HCT116 (cell line): ENCODE measurements at places on chromosomes 7 and 10. TPM values are rescaled to one million over a fixed set of nuclear protein-coding genes. Genes with fewer than 3 reads are reported as not detected.
A peak's percentile ranks its signal among the peaks of the same experiment; 100 is the strongest.

The ETV1 gene
- total RNA-seq, result 23.3 TPM

The CEP55 gene
- total RNA-seq, result 63.7 TPM

DNA sequence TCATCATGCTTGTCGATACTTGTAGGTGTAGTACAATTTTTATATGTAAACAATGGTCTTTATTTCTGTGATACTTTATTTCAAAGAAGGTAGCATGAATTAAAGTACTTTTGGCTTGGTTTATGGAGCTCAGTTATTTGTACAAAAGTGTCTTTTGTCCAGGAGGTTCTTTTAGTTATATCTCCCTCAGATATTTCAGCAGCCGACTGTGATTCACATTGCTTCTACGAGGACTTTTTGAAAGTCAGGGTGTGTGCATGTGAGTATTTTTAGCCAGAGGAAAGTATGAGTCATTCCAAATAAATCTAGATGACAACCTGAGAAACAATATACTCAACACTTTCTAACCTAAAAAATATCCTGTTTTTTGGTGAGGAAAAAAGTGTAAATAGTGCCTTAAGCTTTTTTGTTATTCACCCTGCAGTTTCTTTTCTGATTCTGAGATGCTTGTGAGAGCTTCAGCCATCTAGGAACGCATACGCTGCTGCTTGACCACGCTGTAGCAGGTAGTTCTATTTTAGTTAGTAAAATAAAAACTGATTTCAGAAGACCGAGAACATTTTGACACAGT is 595 bp upstream of the SUN1 start:
- no peaks in the 10 kb centered on the region for H3K36me3 ChIP-seq
- DNase-seq, result peak; percentile 83
- H3K27me3 ChIP-seq, result no peaks in the 10 kb centered on the region
- peak overlapping the region; percentile 31 for H3K4me3 ChIP-seq

The GRM3 gene
- total RNA-seq, result not detected

DNA sequence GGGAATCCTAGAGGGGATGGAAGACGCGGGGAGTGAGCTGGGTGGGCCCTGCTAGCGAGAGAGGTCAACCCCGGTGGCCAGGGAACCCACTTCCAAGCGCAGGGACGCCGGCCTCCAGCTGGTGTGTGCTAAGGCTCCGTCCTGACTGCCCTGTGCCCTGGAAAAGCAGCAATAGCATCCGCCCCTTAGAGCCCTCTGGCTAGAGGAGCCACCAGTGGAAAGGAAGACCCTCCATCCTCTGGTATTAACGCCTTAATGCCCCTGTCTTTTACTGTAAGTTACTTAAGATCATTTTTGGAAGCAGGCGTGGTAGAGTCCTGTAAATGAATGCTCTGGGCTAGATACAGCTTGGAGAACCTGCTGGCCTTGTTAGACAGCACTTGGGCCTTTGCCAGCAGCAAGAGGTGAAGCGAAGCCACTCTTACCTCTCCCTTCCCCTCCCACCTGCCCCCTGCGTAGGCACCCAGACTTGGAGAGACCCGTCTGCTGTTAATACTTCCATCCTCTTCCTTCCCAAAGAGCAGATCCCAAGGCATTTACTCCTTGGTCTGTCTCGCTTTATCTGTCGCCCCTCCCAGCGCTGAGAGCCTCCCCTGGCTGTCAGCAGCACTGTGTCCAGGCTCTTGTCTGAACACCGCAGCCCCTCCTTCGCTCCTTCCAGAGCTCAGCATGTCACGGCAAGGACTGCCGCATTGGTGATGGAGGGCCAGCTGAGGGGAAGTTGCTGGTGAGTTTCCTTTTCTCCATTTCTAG is 4.6 kb downstream of the REPIN1 start:
- DNase-seq, result no peak
- peaks cover 11% of the 10 kb centered on the region for H3K36me3 ChIP-seq
- H3K27me3 ChIP-seq, result no peaks in the 10 kb centered on the region
- no peak overlapping the region for H3K27ac ChIP-seq
- H3K4me3 ChIP-seq, result no peak overlapping the region

The ACSM6 gene
- total RNA-seq, result not detected

- H3K27ac ChIP-seq, result no peak overlapping the region
- H3K4me3 ChIP-seq, result no peak overlapping the region
- no peaks in the 10 kb centered on the region for H3K36me3 ChIP-seq
- peaks cover 12% of the 10 kb centered on the region for H3K4me1 ChIP-seq
Measured at GRCh38 chr7:106045586-106045985, 66.5 kb downstream of the SYPL1 start.

DNA sequence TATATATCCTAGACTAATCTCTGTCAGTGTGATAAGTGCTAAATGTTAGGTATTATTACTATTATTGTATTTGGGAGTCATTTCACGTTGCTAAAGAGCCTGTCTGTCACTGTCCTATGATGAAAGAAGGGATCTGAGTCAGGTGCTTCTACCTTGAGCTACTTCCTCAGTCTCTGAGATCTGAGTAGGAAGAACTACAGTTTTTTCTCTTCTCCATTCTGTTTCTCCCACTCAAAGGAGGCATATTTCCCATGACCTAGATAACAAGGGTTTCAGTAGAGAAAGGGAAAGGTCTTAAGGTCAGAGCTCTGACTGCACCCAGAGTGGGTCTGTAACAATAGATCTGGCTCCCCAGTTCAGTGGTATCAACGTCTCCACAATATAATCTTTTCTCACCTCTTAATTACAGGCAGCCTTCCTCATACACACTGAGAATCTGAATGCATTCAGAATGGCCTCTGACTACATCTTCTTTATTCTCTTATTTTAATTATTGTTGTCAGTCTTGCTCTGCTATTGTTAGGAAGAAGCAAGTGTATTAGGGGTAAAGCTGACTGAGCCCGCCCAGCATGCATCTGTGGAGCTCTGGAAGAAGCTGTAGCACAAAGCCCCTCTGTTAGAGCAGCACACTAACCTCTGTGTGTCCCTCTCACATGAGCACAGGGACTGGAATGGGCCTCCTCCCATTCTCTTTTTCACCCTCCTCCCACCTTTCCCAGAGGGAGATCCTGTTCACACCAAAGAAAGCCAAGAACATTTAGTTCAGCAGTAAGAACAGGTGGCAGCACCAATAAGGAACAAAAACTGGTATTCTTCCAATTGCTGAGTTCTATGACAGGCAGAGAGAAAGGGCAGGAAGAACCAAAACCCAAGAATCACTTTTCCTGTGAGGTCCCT is 38.1 kb downstream of the USP54 start:
- no peaks in the 10 kb centered on the region for H3K36me3 ChIP-seq
- no peaks in the 10 kb centered on the region for H3K4me1 ChIP-seq
- H3K27ac ChIP-seq, result no peak overlapping the region
- H3K4me3 ChIP-seq, result no peak overlapping the region
- DNase-seq, result no peak

DNA sequence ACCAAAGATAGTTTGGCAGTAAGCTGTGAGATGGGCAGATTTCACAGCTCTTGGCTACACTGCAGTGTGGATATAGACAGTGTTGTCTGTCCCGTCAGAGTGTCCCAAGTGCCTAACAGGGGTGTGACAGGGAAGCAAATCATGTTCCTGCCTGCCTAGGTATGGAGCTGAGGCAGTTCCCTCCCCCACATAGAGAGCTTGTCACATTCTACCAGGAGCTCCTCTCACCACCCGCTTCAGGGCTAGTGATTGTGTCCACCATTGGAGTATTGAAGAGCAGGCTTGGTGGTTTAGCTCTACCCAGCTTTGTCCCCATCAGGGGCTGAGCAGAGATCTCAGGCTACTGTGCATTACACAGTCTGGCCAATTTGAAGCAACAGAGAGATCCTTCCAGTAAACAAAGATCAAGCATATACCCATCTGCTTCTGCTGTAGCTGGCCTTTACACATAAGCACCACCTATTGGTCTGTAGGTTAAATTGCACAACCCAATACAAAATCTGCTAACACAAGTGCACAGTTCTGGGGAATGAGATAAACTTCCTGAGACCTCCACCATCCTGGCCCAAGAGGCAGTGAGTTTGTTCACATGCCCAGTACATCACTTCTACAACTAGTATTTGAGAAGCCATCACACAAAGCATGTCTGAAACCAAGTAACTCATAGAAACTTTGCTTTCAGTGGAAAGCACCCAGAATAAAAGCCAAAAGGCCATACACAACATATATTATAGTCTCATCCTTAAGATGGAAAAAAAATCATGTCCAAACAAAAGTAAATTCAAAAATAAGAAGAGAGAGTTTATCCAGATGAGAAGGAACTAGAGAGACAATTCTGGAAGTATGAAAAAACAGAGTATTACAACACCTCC is 67.3 kb downstream of the GLCCI1 start:
- H3K27ac ChIP-seq, result no peak overlapping the region
- DNase-seq, result peak; percentile 10
- no peaks in the 10 kb centered on the region for H3K27me3 ChIP-seq
- H3K36me3 ChIP-seq, result no peaks in the 10 kb centered on the region
- no peak overlapping the region for H3K4me3 ChIP-seq

GRCh38 chr10:120514035-120514620 is 57.1 kb downstream of the PLPP4 start:
- H3K36me3 ChIP-seq, result no peaks in the 10 kb centered on the region
- H3K4me1 ChIP-seq, result peaks cover 7% of the 10 kb centered on the region; the same call in 1 of the 2 replicates
- no peak overlapping the region for H3K4me3 ChIP-seq
- peaks cover 30% of the 10 kb centered on the region for H3K27me3 ChIP-seq
- DNase-seq, result no peak
- H3K27ac ChIP-seq, result no peak overlapping the region

DNA sequence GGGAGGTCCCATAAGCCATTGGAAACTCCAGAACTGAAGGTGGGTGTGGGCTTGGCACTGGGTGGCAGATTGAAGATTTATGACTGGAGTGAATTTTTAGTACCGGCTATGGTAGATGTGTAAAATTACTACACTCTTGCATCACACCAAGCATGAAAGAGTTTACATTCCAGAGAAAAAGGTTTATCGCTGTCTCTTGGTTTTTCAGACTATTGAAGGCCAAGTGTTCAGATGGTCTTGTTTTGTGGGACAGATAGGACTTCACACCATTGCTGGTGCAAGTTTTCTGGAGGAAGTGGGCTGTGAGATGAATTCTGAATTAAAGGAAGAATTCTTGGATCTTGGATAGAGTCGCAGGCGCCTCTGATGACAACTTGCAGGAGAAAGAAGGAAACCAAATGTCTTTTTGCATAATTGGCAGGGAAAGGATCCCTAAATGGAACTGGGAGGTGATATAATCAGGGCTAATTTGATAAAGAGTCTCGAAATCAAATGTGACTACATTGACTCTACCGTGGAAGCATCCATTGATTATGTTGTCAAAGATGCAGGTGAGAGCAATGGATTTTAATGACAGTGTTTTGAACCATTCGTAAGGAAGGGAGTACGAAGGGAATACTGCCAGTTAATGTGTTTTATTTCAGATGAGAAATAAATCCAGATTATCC is 14.2 kb upstream of the NMT2 start:
- no peaks in the 10 kb centered on the region for H3K4me1 ChIP-seq
- no peaks in the 10 kb centered on the region for H3K36me3 ChIP-seq
- no peak overlapping the region for H3K4me3 ChIP-seq

The KMT2E gene
- total RNA-seq, result 39.8 TPM

DNA sequence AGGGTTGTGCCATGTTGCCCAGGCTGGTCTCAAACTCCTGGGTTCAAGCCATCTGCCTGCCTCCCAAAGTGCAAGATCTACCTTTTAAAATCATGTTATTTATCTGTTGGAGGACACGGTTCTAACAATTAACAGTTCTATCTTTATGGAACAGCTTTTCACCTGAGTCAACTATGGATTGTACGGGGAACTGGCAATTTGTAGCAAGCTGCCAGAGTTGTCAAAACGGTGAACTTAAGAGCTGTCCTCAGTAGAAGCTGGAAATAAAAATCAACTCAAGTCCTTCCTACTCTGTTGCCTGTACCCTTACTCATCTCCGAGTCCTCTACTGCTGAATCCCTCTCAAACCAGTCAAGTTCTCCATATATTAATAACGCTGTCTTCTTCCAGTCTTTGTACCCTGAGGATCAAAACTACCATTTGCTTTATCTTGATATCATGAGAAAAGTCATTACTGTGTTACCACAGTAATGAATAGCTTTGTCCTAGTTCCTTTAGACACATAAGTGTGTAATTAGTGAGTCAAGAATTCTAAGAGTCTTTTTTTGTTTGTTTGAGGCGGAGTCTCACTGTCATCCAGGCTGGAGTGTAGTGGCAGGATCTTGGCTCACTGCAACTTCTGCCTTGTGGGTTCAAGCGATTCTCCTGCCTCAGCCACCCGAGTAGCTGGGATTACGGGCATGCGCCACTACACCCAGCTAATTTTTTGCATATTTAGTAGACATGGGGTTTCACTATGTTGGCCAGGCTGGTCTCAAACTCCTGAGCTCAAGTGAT is 28.2 kb downstream of the HBP1 start:
- H3K27ac ChIP-seq, result no peak overlapping the region
- DNase-seq, result no peak
- no peaks in the 10 kb centered on the region for H3K4me1 ChIP-seq
- H3K4me3 ChIP-seq, result no peak overlapping the region
- H3K27me3 ChIP-seq, result no peaks in the 10 kb centered on the region
- peaks cover 4% of the 10 kb centered on the region; the same call in 1 of the 2 replicates for H3K36me3 ChIP-seq

The ZNF804B gene
- total RNA-seq, result not detected

- no peaks in the 10 kb centered on the region for H3K27me3 ChIP-seq
- no peak overlapping the region for H3K27ac ChIP-seq
- no peak for DNase-seq
- H3K4me3 ChIP-seq, result no peak overlapping the region
- no peaks in the 10 kb centered on the region for H3K36me3 ChIP-seq
- H3K4me1 ChIP-seq, result no peaks in the 10 kb centered on the region
Measured at GRCh38 chr7:151420144-151420543, 10.3 kb upstream of the WDR86 start.

DNA sequence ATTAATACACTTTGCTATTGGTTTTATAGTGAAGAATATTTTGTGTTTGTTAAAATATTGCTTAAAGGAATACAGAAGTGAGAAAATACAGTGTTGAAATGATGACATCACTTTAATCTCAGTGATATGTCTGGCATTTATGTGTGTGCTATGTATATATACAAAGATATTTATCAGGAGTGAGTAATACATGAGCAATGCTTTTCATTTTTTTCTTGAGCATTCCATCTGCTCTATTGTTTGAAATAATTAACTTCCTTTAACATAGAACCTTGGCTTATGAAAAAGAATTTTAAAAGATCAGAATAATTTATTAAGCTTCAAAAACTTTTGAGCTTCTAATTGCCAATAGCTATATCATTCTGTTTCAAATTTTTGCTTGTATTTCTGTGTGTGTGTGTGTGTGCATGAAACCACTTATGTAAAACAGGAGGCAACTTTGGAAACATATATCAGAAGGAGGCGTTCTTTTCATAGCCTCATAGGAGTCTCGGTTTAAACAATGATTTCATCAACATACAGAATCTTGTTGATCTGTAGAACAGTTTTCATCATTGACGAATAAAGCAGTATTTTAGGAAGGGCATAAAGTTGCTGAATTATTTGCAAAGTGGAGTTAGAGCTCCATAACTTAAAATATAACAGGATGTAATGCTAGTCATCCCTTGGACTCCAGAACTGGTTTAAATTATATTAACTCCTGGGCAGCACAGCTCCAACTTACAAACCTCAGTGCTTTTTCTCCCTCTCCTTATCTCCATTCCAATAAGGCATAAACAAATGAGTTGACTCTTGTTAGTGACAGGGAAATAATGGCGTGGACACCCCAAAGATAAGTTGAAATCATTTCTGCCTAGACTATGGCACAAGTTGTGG is 228.4 kb upstream of the DGKB start:
- H3K4me1 ChIP-seq, result peaks cover 9% of the 10 kb centered on the region
- no peaks in the 10 kb centered on the region for H3K36me3 ChIP-seq
- DNase-seq, result no peak
- H3K27ac ChIP-seq, result no peak overlapping the region
- H3K4me3 ChIP-seq, result no peak overlapping the region

The LAMB1 gene
- total RNA-seq, result 32.0 TPM
